Myocyte (in vitro differentiated cells): ENCODE measurements at places on chromosomes 5 and 9. TPM values are rescaled to one million over a fixed set of nuclear protein-coding genes. Genes with fewer than 3 reads are reported as not detected.

The PFN3 gene
- total RNA-seq = not detected in 2 replicates

- peak; percentile 98 for DNase-seq
Measured at GRCh38 chr9:22211588-22212360, 202.7 kb upstream of the CDKN2B start.

DNA sequence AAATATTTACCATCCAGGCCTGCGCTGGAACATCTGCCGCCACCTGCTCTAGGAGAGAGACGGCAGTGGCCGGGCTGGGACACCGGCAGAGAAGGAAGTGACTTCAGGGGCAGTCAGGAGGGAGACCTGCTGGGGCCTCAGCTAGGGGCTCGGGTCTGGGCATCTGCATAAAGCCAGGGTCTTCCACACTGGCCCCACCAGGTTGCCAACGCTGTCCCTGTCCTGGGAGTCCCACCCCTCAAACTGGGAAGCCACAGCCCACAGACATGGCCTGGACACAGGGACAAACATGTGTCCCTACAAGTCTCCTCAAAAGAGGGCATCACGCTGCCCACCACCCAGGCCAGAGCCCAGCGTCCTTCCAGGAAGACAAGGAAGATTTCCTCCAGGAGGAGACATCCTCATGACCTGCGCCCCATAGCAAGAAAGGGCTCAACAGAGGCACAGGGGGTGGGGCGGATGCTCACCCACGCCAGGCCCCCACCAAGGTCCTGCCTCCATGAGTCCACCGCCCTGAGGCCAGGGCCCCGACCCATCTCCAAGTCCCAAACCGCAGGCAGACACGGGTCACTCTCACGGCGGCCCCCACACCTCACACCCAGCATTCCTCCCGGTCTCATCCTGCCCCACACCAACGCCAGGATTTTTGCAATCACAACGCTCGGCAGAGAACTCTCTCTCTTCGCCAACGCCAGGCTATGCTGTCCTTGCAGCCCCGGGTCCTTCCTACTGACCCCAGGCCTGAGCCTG lies 9.0 kb downstream of the VAV2 start:
- DNase-seq = no peak

DNA sequence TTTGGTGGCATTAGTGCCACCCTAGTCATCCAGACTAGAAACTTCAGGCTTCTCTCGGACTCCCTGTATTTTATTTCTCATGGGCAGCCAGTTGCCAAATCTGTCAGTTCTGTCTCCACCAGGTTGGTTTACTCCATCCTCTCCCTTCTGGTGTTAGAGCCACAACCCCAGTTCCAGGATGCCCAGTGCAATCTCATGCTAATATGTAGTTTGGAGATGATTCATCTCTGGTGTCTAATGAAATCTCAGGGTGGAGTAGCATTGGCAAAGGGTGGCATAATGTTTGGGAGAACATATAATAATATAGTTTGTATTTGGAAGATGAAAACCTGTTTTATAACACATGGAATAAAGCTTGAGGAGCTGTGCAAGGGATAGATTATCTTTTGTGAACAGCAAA lies 30.2 kb downstream of the SLC46A2 start:
- DNase-seq = no peak

DNA sequence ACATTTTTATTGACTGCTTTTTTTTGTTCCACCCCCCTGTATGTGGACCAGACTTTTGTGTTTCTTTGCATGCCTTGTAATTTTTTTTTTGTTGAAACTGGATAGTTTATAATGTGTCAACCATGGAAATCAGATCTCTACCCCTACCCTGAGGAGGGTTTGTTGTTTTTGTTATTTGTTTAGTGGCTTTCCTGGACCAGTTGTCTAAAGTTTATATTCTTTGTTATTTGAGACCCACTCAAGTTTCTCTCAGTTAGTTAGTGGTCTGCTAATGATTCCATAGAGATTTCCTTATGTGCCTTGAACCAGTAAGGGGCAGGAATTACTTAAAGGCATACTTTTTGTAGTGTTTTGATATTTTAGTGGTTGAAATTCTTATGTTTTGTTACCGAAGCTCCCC lies 41.1 kb downstream of the GCNT1 start:
- no peak for DNase-seq

GRCh38 chr9:131276891-131277286 lies 579 bp upstream of the FAM78A start:
- DNase-seq = no peak
